ENCODE measurements at places on chromosomes 11 and 22.

DNA sequence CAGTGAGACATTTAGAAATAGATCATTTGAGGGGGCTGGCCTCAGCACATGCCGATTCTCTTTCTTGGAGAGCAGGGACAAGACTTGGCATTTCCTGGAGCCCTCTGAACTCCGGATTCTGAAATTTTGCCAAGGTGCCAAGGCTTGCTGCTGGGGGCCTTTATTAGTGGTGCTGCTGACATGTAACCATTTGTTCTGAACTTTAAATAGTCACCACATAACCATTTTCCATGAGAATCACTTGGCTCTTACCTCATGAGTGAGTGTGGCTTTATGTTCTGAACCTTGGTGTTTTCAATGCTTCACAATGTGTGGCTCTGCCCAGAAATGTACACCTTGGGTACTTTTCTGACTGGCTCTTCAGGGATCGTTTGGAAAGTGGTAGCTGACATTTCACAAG lies 33.3 kb downstream of the SYT13 start:
- H3K36me3 ChIP-seq: no peaks in the 10 kb centered on the region
- no peak for DNase-seq
- no peak overlapping the region for H3K27ac ChIP-seq

GRCh38 chr11:99960536-99960935 lies 726.6 kb upstream of the ARHGAP42 start:
- no peak overlapping the region for H3K27ac ChIP-seq
- H3K36me3 ChIP-seq: peaks cover 5% of the 10 kb centered on the region
- H3K4me1 ChIP-seq: no peaks in the 10 kb centered on the region
- H3K27me3 ChIP-seq: no peaks in the 10 kb centered on the region

DNA sequence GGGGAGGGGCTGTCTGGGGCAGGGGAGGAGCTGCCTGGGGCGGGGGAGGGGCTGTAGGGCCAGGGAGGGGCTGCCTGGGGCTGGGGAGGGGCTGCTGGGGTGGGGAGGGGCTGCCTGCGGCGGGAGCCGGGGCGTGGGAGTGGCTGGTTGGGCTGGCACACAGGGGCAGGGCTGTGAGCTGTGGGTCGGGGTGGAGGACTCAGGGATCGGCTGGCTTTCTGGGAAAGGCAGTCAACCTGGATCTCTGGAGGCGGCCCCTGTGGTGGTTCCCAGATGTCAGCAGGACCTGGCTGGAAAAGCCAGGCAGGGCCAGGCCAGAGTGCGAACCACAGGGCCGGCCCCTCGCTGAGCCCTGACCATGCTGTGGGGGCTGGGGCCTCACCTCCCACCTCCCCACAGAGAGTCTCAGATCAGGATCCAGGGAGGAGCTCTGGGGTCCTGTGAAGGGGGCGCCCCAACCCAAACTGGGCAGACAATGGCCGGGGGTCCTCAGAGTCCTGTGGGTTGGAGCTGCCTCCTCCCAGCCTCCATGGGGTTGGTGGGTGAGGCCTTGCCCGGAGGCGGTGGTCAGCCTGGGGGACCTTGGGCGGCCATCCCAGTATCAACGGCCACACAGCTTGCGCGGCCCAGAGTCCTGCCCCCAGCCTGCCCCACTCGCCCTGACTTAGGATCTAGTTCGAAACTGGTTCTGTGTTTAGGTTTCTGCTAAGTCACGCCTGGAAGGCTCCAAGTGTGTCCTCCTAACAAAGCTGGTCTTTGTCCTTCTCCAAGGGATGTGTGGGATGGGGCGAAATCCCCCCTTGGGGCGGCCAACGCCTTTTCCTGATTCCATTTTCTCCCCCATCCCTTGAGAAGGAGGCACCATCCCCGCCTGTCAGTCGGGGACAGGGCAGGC lies 1.9 kb downstream of the MUC5B start:
- H3K36me3 ChIP-seq: no peaks in the 10 kb centered on the region
- no peaks in the 10 kb centered on the region for H3K4me1 ChIP-seq
- peaks cover 14% of the 10 kb centered on the region for H3K27me3 ChIP-seq
- H3K27ac ChIP-seq: no peak overlapping the region
- DNase-seq: no peak

- H3K36me3 ChIP-seq: no peaks in the 10 kb centered on the region
- no peak overlapping the region for H3K27ac ChIP-seq
- no peak for DNase-seq
- H3K27me3 ChIP-seq: no peaks in the 10 kb centered on the region
Measured at GRCh38 chr11:101034076-101034475, 95.5 kb downstream of the PGR start.

DNA sequence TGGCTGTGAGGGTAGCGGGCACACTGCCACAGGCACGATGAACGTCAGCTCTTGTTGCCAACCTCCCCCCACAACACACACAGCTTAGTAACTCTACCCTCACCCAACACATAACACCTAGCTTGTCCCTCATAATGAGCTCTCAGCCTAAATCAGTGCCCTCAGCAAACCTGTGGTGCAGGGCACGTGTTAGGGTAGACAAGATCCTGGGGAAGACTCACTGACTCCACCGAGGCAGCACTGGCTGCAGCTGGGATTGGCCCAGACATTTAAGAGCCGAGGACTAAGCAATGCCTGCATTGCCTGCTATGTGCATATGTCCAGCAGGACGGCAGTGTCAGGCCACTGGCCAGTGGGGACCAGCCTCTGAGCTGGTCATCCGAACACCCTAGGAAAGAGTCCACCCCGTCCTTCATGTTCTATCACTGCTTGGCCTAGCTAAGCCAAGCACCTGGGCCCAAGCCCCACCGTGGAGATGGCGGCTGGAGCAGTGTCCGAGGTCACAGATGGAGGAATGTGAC lies 32.9 kb upstream of the TRIM29 start:
- no peak overlapping the region for H3K27ac ChIP-seq
- peaks cover 6% of the 10 kb centered on the region for H3K4me1 ChIP-seq
- H3K4me3 ChIP-seq: no peak overlapping the region
- H3K36me3 ChIP-seq: peaks cover 11% of the 10 kb centered on the region
- H3K27me3 ChIP-seq: peaks cover 68% of the 10 kb centered on the region
- DNase-seq: no peak

GRCh38 chr11:62573006-62573591 lies 592 bp downstream of the EEF1G start:
- H3K27me3 ChIP-seq: no peaks in the 10 kb centered on the region
- H3K4me3 ChIP-seq: peak overlapping the region; percentile 98
- DNase-seq: peak; percentile 45
- H3K27ac ChIP-seq: peak overlapping the region; percentile 97

GRCh38 chr11:27423125-27423524 lies 49.5 kb downstream of the LGR4 start:
- H3K4me1 ChIP-seq: no peaks in the 10 kb centered on the region
- no peaks in the 10 kb centered on the region for H3K36me3 ChIP-seq
- H3K27me3 ChIP-seq: peaks cover 4% of the 10 kb centered on the region
- no peak overlapping the region for H3K27ac ChIP-seq

GRCh38 chr22:36144886-36145541 lies 15.5 kb downstream of the APOL3 start:
- H3K27ac ChIP-seq: peak overlapping the region; percentile 98
- H3K36me3 ChIP-seq: peaks cover 10% of the 10 kb centered on the region
- H3K27me3 ChIP-seq: no peaks in the 10 kb centered on the region
- H3K4me3 ChIP-seq: no peak overlapping the region
- peaks cover 73% of the 10 kb centered on the region for H3K4me1 ChIP-seq
